Right atrium auricular region (tissue), 2 donors: ENCODE measurements at places on chromosomes 12 and 14.
A peak's percentile ranks its signal among the peaks of the same experiment; 100 is the strongest.

- no peak overlapping the region for H3K4me3 ChIP-seq
- DNase-seq = no peak
- H3K27ac ChIP-seq = no peak overlapping the region
Observed at GRCh38 chr14:78307671-78308070, 137.5 kb downstream of the NRXN3 start.

GRCh38 chr14:37668646-37669045 is 73.2 kb downstream of the TTC6 start:
- no peaks in the 10 kb centered on the region for H3K36me3 ChIP-seq
- no peak overlapping the region for H3K27ac ChIP-seq
- no peak for DNase-seq
- H3K4me3 ChIP-seq = no peak overlapping the region
- H3K27me3 ChIP-seq = no peaks in the 10 kb centered on the region

- no peak overlapping the region for H3K27ac ChIP-seq
- no peaks in the 10 kb centered on the region for H3K4me1 ChIP-seq
- no peak overlapping the region for H3K4me3 ChIP-seq
- no peak for DNase-seq
Observed at GRCh38 chr12:38411946-38412345, 95.4 kb downstream of the ALG10B start.

DNA sequence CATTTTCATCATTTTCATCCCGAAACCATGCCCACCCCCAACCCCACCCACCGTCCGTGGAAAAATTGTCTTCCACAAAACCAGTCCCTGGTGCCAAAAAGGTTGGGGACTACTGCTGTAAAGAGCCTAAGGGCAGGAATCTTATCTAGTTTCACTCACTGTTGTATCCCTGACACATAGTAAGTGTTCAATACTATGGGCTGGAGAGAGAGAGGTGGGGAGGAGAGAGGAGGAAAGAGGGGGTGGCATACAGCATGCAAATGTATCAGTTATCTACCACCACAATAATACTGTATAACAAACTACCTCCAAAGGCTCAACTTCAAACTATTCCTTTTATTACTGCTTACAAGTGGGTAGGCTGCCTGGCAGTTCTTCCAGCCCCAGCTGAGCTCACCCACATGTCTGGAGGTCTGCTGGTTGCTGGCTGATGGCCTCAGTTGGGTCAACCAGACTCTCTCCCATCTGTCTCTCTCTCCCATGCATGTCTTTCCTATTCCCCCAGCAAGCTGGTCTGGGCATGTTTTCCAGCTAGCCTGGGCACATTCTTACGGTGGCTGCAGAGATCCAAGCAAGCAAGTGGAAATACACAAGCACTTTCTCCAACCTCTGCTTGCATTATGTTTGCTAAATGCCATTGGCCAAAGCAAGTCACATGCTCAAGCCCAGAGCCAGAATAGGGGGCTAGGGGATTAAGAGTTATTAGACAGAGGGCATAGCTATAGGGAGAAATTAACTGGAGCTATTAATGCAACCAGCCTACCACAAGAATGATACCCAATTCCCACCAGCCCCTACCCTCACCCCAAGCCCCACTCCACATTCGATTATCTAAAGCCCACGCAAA is 31.6 kb upstream of the FICD start:
- no peaks in the 10 kb centered on the region for H3K4me1 ChIP-seq
- no peak overlapping the region for H3K27ac ChIP-seq
- no peak overlapping the region for H3K4me3 ChIP-seq
- no peaks in the 10 kb centered on the region for H3K36me3 ChIP-seq
- no peaks in the 10 kb centered on the region for H3K27me3 ChIP-seq

- no peaks in the 10 kb centered on the region for H3K27me3 ChIP-seq
- no peak overlapping the region for H3K27ac ChIP-seq
- H3K36me3 ChIP-seq = no peaks in the 10 kb centered on the region
- no peak for DNase-seq
- no peak overlapping the region for H3K4me3 ChIP-seq
- no peaks in the 10 kb centered on the region for H3K4me1 ChIP-seq
Observed at GRCh38 chr14:94009767-94010166, 12.7 kb downstream of the CCDC197 start.

DNA sequence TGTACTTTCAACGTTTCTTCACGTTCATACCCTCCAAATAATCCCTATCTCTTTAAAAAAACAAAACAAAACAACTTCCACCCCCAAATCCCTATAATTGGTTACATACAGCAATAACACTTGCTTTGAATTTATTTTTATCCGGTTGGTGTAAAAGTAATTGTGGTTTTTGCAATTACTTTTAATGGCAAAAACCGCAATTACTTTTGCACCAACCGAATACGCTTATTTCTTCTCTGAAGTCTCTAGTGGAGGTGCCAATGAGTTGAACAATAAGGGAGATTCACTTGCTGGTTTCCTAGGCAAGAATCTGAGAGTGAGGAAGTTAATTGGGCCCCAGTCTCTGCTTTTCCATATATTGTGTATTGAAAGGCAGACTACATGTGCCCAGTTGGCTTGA is 133.3 kb downstream of the DACT1 start:
- no peaks in the 10 kb centered on the region for H3K4me1 ChIP-seq
- H3K27ac ChIP-seq = no peak overlapping the region
- DNase-seq = no peak
- no peaks in the 10 kb centered on the region for H3K27me3 ChIP-seq
- H3K4me3 ChIP-seq = no peak overlapping the region

- H3K36me3 ChIP-seq = peaks cover 9% of the 10 kb centered on the region
- H3K4me3 ChIP-seq = no peak overlapping the region
- DNase-seq = no peak
- no peak overlapping the region for H3K27ac ChIP-seq
- no peaks in the 10 kb centered on the region for H3K4me1 ChIP-seq
- no peaks in the 10 kb centered on the region for H3K27me3 ChIP-seq
Observed at GRCh38 chr14:21202463-21203358, 46.8 kb upstream of the OR5AU1 start.

DNA sequence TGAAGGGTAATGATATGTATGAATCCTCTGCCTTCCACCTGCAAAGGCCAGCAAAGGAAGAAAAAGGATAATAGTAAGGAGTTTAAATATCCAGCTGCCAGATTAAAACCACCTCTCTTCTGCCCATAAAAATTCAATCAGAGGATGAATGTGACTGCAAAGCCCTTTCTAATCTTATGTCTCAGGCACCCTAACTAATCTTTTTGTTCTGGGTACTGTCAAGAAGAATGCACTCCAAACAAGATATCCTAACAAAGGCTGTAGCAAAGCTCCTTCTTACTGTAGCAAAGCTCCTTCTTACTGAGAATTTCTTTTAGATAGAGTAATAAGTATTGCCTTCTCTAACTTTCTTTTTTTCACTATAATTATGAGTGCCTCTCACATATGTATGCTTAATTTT is 91.8 kb downstream of the ST8SIA1 start:
- H3K4me1 ChIP-seq = no peaks in the 10 kb centered on the region
- no peak overlapping the region for H3K4me3 ChIP-seq
- DNase-seq = no peak
- H3K27me3 ChIP-seq = no peaks in the 10 kb centered on the region

- no peak for DNase-seq
- no peaks in the 10 kb centered on the region for H3K4me1 ChIP-seq
- H3K27ac ChIP-seq = no peak overlapping the region
- no peaks in the 10 kb centered on the region for H3K36me3 ChIP-seq
Observed at GRCh38 chr12:119399301-119399700, 64.8 kb downstream of the CCDC60 start.

GRCh38 chr12:90925562-90925961 is 29.4 kb downstream of the CCER1 start:
- H3K27ac ChIP-seq = no peak overlapping the region
- H3K27me3 ChIP-seq = no peaks in the 10 kb centered on the region
- no peaks in the 10 kb centered on the region for H3K4me1 ChIP-seq

DNA sequence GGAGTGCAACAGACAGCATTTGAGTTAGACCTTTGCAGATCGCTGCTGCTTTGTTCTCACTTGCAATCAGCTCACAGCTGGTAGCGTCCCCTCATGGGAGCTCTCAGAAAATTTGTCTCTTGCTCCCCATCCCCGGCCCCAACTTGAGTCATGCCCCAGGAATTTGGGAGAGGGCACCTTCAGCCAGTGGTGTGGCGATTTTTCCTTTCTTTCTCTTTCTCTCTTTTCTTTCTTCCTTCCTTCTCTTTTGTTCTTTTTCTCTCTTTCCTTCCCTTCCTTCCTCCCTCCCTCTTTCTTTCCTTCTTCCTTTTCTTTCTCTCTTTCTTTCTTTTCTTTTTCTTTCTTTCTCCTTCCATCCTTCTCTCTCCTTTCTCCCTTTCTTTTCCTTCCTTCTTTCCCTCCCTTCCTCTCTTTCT is 34.2 kb upstream of the MAP1LC3B2 start:
- H3K36me3 ChIP-seq = no peaks in the 10 kb centered on the region
- H3K27ac ChIP-seq = peak overlapping the region; percentile 65
- no peak overlapping the region for H3K4me3 ChIP-seq
- DNase-seq = no peak
- H3K27me3 ChIP-seq = no peaks in the 10 kb centered on the region

DNA sequence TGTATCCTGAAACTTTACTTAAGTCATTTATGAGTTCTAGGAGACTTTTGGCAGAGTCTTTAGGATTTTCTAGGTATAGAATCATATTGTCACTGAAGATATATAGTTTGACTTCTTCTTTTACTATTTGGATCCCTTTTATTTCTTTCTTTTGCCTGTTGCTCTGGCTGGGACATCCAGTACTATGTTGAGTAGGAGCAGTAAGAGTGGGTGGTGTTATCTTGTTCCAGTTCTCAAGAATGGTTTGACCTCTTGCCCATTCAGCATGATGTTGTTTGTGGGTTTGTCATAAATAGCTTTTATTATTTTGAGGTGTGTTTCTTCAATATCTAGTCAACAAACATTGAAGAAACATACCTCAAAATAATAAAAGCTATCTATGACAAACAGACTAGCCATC is 35.0 kb downstream of the LIN7A start:
- no peak overlapping the region for H3K4me3 ChIP-seq
- peak overlapping the region; percentile 74 for H3K27ac ChIP-seq
- H3K27me3 ChIP-seq = no peaks in the 10 kb centered on the region
- H3K4me1 ChIP-seq = peaks cover 6% of the 10 kb centered on the region
- no peaks in the 10 kb centered on the region for H3K36me3 ChIP-seq
- no peak for DNase-seq

DNA sequence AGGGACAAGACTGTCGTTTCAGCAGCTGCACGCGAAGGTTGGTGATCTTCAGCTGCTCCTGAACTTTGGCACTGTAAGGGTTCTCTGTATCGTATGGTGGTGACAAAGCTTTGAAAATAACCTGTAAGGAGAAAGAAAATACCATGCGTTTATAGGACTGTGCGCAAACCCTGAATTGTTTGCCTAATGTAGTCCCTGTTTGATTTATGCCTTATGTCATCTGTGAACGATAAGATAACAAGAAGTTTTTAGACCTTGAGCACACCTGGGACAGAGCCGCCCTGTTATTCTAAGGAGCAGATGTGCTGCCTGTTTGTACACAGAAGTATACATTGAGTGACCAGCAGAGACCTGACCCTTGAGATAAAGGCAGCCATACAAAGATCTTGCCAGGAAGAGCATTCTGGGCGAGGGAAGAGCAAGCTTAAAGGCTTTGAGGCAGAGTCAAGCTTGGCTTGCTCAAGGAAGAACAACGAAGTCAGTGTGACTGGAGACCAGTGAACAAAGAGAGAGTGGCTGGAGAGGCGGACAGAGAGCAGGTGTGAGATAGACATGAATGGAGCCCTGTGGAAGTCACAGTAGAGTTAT is 52.4 kb downstream of the NTN4 start:
- H3K27me3 ChIP-seq = no peaks in the 10 kb centered on the region
- no peak overlapping the region for H3K4me3 ChIP-seq
- H3K36me3 ChIP-seq = no peaks in the 10 kb centered on the region
- peak overlapping the region; percentile 96 for H3K27ac ChIP-seq

DNA sequence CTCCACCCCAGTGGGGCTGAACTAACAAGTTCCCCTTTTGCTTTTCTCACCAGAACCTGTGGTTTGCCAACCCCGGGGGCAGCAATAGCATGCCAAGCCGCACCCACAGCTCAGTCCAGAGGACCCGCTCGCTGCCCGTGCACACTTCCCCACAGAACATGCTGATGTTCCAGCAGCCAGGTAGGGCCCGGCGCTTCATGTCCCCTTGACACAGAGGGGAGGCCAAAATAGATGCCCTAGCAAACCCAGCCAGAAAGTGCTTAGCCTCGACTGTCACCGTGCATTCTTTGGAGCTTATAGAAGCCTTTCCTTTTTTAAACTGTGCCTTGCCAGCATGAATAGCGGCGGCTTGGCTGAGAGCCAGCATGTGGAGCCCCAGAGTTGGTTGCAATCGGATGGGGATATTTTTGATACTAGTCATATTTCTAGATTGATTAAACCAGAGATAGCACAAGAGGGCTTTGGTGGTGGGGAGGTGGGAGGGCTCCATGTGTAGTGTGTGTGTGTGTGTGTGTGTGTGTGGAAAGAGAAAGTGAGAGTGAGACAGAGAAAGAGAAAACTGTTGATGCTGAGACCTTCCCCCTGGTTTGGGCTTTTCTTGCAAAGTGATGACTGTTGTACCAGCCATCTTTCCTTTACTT is 126.1 kb downstream of the GCH1 start:
- H3K4me1 ChIP-seq = peaks cover 71% of the 10 kb centered on the region
- H3K36me3 ChIP-seq = peaks cover 56% of the 10 kb centered on the region

GRCh38 chr12:124461851-124462623 is 105.4 kb downstream of the NCOR2 start:
- no peaks in the 10 kb centered on the region for H3K27me3 ChIP-seq
- H3K4me1 ChIP-seq = no peaks in the 10 kb centered on the region
- no peak overlapping the region for H3K27ac ChIP-seq
- DNase-seq = no peak

- H3K27ac ChIP-seq = peak overlapping the region; percentile 77
- H3K4me3 ChIP-seq = peak overlapping the region; percentile 56
- H3K4me1 ChIP-seq = peaks cover 5% of the 10 kb centered on the region
- peak; percentile 77 for DNase-seq
Observed at GRCh38 chr12:30822385-30823155, 67.8 kb upstream of the CAPRIN2 start.

- H3K27ac ChIP-seq = peak overlapping the region; percentile 75
- H3K36me3 ChIP-seq = no peaks in the 10 kb centered on the region
- no peak for DNase-seq
- no peaks in the 10 kb centered on the region for H3K27me3 ChIP-seq
- peaks cover 68% of the 10 kb centered on the region for H3K4me1 ChIP-seq
- peak overlapping the region; percentile 82 for H3K4me3 ChIP-seq
Observed at GRCh38 chr14:22981090-22981875, 1.1 kb downstream of the AJUBA start.
